ENCODE measurements at places on chromosomes 5 and 9. TPM values are rescaled to one million over a fixed set of nuclear protein-coding genes. Genes with fewer than 3 reads are reported as not detected.

DNA sequence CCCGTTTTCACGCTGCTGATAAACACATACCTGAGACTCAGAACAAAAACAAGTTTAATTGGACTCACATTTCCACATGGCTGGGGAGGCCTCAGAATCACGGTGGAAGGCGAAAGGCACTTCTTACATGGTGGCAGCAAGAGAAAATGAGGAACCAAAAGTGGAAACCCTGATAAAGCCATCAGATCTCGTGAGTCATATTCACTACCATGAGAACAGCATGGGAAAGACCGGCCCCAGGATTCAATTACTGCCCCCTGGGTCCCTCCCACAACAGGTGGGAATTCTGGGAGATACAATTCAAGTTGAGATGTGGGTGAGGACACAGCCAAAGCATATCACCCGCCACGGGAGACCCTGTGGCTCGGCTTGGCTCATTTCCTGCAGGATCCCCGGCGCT lies 20.2 kb downstream of the EXD3 start:
- DNase-seq: no peak

DNA sequence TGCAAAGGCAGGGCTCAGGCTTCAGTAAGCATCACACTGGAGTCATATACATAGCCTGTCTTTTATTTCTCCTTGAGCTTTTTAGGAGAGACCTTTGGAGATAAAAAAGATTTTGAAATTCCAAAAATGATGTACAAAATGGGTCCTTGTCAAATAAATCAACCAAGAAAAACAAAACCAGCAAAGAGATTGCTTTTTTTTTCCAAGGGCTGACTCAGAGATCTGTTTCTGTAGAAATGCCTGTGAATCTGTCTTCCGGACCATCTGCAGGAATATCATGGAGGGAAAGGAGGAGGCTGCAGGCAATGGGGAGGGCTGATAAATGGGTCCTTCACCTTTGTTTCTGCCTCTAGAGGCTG lies 77.4 kb downstream of the SLIT3 start:
- DNase-seq: no peak

DNA sequence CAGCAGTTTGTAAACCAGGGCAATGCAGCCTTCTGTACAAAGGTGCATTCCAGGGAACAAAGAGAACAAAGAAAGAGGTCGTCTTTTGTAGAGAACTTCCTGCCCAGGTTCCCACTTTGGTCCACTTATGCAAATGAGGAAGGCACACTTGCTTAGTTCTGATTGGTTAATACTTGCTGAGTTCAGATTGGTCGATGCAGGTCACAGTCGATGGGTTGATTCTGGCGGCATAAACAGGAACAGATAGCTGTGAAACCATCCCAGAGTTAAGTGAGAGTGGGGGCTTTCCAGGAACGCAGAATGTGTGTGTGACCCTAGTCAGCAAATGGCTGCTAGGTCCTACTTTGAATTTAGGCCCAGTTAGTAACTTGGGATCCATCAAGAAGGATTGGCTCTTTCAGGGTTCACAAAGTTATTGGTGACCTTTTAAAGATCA lies 1.8 kb upstream of the ADAMTS13 start:
- no peak for DNase-seq

GRCh38 chr5:94028001-94028400 lies 286.6 kb upstream of the POU5F2 start:
- DNase-seq: no peak

- no peak for DNase-seq
These were observed 386.0 kb upstream of the GRIN3A start for GRCh38 chr9:102124465-102124864.

DNA sequence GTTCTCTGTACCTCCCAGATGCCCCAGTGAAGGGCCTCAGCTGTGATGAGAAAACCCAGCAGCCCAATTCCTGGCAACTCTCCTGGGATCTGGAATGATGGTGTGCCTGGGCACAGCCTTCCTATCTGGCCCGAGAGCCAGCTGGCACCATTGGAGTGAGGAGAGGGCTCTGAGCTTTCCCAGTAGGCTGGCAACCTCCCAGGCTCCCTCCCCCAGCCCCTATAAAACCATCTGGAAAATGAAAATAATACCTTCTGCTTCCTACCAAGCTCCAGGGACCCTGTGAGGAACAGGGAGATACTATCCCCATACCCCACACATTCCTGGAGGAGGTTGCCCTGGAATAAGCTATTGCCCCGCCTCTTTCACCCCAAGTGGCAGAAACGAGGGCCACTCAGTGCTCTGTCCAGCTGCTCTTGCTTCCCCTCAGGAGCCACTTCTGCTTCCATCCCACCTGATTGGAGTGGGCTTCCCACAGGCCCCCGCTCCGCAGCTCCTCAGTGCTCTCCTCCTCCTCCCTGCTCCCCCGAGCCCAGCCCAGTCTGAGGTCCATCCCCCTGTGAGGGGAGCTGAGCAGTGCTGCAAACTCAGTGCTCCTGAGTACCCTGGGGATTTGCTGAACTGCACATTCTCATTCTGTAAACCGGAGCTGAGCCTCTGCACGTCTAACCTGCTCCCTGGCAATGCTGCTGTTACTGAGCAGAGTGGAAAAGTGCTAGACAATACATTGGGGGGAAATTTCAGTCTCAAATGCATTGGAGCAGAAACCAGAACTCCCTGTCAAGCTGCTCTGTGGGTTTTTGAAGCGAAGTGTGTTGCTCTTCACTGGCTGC lies 74.7 kb downstream of the THBS4 start:
- no peak for DNase-seq

DNA sequence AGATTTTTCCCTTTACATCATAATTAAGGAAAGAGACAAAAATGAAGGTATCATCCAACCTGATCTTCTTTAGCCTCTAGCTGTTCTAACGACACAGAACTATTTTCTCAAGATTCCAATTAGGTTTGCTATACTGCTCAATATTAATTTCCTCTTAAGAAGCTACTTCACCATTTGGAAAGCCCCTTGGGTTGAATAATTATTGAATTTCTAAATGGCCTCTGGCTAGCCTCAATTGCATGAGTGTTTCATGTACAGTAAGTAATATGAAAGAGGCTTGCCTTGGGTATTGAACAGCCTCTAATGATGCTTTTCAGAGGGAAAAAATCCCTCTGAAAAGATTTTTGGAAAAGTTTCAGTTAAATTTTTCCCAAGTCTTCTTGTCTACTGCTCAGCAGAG lies 3.7 kb upstream of the MOB3B start:
- no peak for DNase-seq

DNA sequence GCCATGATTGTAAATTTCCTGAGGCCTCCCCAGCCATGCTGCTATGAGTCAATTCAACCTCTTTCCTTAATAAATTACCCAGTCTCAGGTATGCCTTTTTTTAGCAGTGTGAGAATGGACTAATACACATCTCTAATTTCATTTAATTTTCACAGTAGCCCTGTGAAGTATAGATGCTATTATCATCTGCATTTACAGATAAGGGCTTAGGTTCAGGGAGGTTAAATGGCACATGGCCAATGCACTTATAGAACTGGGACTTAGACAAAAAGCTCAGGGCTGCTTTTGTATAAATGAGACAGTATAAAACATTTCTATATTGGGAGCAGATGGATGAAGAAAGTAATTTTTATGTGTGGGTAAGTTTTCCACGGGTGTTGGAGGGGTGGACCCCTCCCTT lies 62.9 kb upstream of the PANK3 start:
- no peak for DNase-seq

GRCh38 chr9:29214154-29214689 lies 1640.9 kb upstream of the C9orf72 start:
- DNase-seq: peak; percentile 40

- no peak for DNase-seq
These were observed 16.3 kb upstream of the OLFM1 start for GRCh38 chr9:135070964-135071735.

DNA sequence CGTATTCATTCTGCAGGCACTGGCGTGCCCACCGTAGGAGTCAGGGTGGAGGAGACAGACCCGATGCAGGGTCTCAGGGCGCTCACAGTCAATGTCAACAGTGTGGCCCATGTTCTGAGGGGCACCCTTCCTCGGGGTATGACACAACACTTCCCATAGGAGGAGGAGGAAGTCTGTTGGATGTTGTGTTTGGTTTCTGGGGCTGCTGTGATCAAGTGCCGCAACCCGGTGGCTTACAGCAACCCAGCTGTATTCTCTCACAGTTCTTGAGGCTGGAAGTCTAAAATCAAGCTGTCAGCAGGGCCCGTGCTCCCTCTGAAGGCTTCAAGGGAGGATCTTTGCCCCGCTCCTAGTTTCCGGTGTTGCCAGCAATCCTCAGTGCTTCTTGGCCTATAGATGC lies 5.6 kb upstream of the HNRNPAB start:
- no peak for DNase-seq

DNA sequence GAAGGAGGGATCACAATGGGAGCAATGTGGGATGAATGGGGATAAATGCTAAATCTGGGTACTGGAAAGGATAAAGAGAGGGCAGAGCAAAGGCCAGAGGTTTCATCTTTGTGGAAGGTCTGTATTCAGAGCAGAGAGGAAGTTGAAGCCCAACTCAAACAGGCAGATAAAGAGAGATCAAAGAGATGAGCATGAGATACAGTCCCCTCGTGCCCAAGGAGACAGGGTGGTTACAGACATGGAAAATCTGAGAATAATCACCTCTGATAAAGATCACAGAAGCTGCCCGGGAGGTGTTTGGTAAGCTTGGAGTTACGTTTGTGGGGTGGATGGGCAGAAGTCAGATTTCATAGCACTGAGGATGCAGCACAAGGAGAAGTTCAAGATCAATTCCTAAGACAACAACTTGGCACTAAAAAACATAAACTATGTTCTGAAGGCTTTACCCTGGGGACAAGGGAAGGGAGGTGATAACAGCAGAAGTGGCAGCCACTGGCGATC lies 459 bp upstream of the ERAP2 start:
- no peak for DNase-seq

DNA sequence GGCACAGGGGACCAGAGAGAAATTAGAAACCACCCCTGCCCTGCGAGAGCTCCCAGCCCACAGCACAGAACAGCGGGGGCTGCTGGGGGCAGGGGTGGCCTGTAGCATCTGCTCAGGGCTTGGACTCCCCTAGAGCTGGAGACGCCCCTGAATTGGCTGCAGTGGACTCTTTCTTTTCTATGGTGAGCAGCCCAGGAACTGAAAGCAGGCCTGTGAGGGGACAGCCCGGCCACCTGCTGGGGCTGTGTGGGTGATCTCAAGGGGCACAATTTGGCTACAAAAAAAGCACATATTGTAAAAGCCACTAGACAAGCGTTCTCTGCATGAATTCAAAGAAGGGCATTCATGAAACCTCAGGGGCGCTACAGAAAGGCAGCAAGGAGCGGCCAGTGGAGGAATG lies 57.5 kb upstream of the ICE1 start:
- no peak for DNase-seq

GRCh38 chr5:65041296-65042158 lies 272.8 kb downstream of the CWC27 start:
- no peak for DNase-seq

DNA sequence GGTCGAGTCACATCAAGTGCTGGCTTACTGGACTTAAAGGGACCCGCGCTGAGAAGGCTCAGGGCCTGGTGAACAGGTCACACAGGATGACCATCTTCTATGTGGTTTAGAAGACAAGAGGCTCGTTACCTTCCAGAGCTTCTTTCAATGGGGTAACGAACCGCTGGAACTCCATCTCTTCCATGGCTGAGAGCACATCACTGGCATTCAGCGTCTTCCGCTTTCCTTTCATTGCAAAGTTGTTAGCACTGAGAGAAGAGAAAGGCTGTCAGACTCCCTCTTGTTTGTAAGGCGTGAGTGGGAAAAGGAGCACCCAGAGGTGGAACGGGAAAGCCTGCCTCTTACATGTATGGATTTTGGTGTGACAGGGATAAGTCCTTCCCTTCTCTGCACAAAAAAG lies 994 bp downstream of the POLE3 start:
- no peak for DNase-seq

- DNase-seq: no peak
These were observed 8.4 kb downstream of the CCDC69 start for GRCh38 chr5:151215546-151215880.

DNA sequence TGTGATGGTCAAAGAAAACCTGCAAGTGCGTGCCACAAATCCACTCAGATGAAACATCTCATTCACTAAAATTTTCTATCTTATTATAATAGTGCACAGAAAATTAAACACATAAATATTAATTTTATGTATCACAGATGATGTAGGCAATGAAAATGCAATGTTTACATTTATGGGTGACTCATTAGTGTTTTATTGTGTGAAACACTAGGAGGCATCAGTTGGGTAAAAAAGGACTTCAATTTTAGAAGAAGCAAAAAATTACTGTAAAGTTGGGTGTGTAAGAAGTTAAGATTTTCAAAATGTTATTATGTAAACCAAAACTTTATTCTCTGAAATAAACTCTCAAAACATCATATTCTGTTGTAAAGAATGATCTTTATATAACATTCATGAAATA lies 4.0 kb downstream of the MEF2C start:
- DNase-seq: no peak

GRCh38 chr5:7849681-7850394 lies 1.1 kb downstream of the CFAP90 start:
- peak; percentile 14 for DNase-seq

DNA sequence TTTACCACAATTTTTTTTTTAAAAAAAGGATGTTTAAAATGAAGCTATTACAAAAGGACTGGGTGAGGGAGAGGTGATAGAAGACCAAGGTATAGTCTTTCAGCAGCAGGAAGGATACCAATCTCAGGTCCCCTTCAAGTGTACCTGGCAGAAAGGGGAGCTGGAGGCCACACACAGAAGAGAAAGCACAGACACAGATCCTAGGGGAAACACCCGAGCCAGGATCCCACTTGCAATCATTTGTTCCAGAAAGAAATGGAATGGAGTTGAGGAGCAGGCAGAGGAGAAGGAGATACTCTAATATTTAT lies 5.6 kb downstream of the GNPDA1 start:
- no peak for DNase-seq

DNA sequence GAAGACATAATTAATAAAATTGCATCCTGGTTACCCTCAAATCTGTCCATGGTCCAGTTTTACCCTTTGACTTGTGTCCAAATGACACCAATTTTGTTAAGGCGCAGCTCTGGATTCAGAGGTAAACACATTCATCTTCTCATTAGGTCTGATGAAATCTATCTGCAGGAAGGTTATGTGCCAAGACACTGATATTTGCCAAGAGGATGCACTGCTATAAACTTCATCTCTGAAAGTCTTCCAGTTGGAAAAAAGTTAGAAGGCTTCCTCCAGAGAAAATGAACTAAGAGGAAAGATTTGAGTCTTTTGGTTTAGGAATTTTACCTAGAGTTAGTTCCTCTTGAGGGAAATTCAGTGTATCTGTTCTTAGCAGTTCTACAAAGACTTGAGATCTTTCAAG lies 717.8 kb downstream of the DTWD2 start:
- no peak for DNase-seq

HSPA9 gene
- total RNA-seq: 79.8 TPM

HAVCR2 gene
- 12.2 TPM for total RNA-seq

OGN gene
- total RNA-seq: 4.4 TPM

COL5A1 gene
- 14.5 TPM for total RNA-seq

LVRN gene
- 2.0 TPM for total RNA-seq

CKMT2 gene
- total RNA-seq: 4.9 TPM

SLC36A1 gene
- 12.5 TPM for total RNA-seq

PCDHA4 gene
- total RNA-seq: 2.0 TPM

UIMC1 gene
- total RNA-seq: 19.1 TPM

BASP1 gene
- total RNA-seq: 4.7 TPM

DAB2 gene
- 33.9 TPM for total RNA-seq

SAXO1 gene
- not detected for total RNA-seq

CNTNAP3B gene
- 34.2 TPM for total RNA-seq

DMRT2 gene
- total RNA-seq: not detected

SPINK13 gene
- 5.7 TPM for total RNA-seq

UBTD2 gene
- total RNA-seq: 13.5 TPM

All from body of pancreas (tissue), 4 donors.